Left ventricle myocardium inferior (tissue), 1 donor: ENCODE measurements at places on chromosomes 4 and X. TPM values are rescaled to one million over a fixed set of nuclear protein-coding genes. Genes with fewer than 3 reads are reported as not detected.

The CTAG2 gene
- total RNA-seq: not detected

DNA sequence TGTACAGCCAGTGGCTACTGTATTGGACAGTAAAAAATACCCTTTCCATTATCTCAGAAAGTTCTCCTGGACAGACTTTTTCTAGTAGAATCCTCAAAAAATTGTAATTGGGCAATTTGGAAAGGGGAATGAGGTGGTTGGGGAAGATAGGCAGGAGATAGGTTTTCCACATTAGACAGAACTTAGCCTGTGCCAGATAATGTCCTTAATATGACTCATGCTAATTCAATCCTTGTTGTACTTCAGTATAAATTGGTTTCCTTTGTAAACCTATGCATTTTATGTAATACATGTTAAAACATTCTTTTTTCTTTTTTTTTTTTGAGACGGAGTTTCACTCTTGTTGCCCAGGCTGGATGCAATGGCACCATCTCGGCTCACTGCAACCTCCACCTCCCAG is 8.9 kb downstream of the EIF4E start:
- H3K27me3 ChIP-seq: no peaks in the 10 kb centered on the region
- H3K27ac ChIP-seq: no peak overlapping the region
- H3K4me1 ChIP-seq: peaks cover 33% of the 10 kb centered on the region
- no peak overlapping the region for H3K4me3 ChIP-seq

DNA sequence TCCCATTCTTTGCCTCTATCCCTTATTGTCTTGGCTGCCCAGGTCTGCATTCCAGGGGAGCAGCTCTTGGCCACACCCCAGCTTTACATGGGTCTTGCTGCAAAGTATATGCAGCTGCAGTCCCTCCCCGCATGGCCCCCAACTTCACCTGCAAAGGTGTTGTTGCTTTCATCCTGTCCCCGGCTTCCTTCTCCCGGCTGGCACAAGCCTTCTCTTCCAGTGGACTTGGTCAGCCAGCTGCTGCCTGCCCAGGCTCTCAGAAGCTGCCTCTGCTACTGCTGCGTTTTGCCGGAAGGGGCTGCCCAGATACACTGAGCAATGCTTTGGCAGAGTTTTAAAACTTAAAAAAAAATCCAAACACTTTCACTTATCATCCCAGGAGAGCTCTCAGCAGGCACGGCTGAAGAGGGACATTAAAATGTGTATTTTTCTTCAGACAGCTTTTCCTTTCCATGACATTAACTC is 121.2 kb upstream of the PDLIM3 start:
- no peaks in the 10 kb centered on the region for H3K27me3 ChIP-seq
- H3K4me3 ChIP-seq: peak overlapping the region; percentile 56
- peak; percentile 47 for DNase-seq
- peak overlapping the region; percentile 86 for H3K27ac ChIP-seq
- H3K4me1 ChIP-seq: peaks cover 89% of the 10 kb centered on the region

DNA sequence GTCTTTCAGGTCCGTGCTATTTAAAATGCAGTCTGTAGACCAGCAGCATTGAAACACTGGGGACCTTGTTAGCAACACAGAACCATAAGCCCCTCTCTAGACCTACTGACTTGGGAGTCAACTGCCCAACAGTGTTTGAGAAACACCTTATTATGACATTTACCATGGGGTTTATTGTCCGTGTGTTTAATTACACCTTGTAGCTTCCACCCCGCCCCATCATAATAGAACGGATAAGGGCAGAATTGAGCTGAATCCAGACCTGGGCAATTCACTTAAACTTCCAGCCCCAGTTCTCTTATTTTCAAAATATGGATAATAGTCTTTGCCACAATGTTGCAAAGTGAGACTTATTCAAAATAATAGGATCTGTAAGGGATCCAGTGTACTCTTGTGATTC is 30.6 kb upstream of the CLNK start:
- no peak overlapping the region for H3K27ac ChIP-seq
- H3K4me3 ChIP-seq: no peak overlapping the region
- no peak for DNase-seq
- no peaks in the 10 kb centered on the region for H3K4me1 ChIP-seq
- peaks cover 11% of the 10 kb centered on the region for H3K27me3 ChIP-seq
- no peaks in the 10 kb centered on the region for H3K36me3 ChIP-seq

DNA sequence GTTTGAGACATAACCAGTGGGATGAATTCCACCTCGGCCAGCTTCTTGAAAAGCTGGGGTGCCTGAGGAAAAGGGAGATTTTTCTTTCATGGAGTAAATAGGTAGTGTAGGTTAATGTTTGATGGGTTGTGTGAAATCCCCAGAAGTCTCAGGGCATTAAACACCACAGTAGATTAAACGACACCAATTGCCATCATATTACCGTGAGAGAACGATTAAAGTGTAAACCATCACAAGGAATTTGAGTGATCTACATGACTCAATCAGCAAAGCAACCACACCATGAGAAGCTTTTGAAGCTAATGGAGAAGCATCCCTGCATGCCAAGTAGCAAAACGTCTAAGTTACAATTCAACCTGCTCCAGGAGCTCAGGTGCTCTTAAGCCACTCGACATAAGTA is 322.5 kb upstream of the GATB start:
- no peak overlapping the region for H3K27ac ChIP-seq
- H3K4me1 ChIP-seq: no peaks in the 10 kb centered on the region
- no peaks in the 10 kb centered on the region for H3K36me3 ChIP-seq
- no peak overlapping the region for H3K4me3 ChIP-seq
- H3K27me3 ChIP-seq: no peaks in the 10 kb centered on the region

GRCh38 chr4:8912506-8912905 is 40.9 kb upstream of the HMX1 start:
- no peaks in the 10 kb centered on the region for H3K4me1 ChIP-seq
- no peak overlapping the region for H3K27ac ChIP-seq
- peaks cover 92% of the 10 kb centered on the region for H3K27me3 ChIP-seq
- no peaks in the 10 kb centered on the region for H3K36me3 ChIP-seq
- DNase-seq: no peak

DNA sequence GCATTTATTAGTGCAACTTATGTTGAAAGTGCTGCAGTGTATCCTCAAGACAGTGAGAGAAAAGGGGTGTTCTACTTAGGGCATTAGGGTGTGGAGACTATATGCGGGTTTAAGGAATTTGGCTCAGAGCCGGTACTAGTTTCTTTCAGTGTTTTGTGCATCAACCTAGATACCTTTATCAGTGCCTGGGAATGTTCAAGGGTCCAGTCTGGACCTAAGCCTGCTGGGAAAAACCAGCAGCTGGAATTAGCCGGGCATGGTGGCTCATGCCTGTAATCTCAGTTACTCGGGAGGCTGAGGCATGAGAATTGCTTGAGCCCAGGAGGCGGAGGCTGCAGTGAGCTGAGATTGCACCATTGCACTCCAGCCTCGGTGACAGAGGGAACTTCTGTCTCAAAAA is 7.4 kb downstream of the PHEX start:
- H3K4me1 ChIP-seq: no peaks in the 10 kb centered on the region
- H3K27me3 ChIP-seq: no peaks in the 10 kb centered on the region
- H3K36me3 ChIP-seq: no peaks in the 10 kb centered on the region
- no peak overlapping the region for H3K4me3 ChIP-seq
- no peak for DNase-seq

DNA sequence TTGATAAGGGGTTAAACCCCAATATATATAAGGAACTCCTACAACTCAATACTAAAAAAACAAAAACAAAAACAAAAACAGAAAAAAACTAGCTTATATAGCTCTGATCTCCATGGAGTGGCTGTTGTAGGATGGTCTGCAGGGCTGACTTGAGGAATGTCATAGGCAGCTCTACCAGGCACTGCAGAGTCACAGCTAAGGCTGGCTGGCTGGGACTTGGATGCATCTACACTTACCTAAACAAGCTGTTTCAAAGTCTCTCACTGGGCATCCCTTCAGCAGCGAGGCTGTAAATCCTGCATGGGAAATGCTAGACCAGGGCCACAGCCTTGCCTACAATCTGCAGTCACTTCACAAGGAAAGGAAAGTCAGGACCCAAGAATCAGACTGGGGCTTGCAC is 61.3 kb downstream of the HOPX start:
- H3K27me3 ChIP-seq: peaks cover 12% of the 10 kb centered on the region
- H3K4me3 ChIP-seq: no peak overlapping the region
- no peak overlapping the region for H3K27ac ChIP-seq
- no peaks in the 10 kb centered on the region for H3K36me3 ChIP-seq
- no peak for DNase-seq

DNA sequence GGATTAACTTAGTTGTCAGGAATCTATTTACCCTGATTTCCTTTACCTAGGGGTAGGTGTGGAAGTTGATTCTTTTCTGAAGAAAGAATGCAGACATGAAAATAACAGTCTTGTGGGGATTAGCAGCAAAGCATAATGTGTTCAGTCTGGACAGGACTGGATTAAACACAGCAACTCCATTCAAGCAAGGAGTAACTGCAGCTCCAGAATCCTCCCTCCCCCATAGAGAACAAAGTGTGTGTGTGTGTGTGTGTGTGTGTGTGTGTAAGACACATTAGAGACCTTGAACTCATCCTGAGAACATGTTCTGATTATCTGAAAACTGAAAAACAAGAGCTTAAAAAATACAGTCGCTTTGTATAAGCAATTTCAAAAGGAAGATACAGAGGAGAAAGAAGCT is 9.3 kb downstream of the C4orf54 start:
- no peak overlapping the region for H3K27ac ChIP-seq
- no peak for DNase-seq
- H3K36me3 ChIP-seq: no peaks in the 10 kb centered on the region
- peaks cover 42% of the 10 kb centered on the region for H3K4me1 ChIP-seq
